Left renal pelvis (tissue), 4 donors: ENCODE measurements at places on chromosomes 2 and 18. TPM values are rescaled to one million over a fixed set of nuclear protein-coding genes. Genes with fewer than 3 reads are reported as not detected.
A peak's percentile ranks its signal among the peaks of the same experiment; 100 is the strongest.

- DNase-seq, result no peak
These were observed 35.5 kb upstream of the SP5 start for GRCh38 chr2:170679607-170680079.

DNA sequence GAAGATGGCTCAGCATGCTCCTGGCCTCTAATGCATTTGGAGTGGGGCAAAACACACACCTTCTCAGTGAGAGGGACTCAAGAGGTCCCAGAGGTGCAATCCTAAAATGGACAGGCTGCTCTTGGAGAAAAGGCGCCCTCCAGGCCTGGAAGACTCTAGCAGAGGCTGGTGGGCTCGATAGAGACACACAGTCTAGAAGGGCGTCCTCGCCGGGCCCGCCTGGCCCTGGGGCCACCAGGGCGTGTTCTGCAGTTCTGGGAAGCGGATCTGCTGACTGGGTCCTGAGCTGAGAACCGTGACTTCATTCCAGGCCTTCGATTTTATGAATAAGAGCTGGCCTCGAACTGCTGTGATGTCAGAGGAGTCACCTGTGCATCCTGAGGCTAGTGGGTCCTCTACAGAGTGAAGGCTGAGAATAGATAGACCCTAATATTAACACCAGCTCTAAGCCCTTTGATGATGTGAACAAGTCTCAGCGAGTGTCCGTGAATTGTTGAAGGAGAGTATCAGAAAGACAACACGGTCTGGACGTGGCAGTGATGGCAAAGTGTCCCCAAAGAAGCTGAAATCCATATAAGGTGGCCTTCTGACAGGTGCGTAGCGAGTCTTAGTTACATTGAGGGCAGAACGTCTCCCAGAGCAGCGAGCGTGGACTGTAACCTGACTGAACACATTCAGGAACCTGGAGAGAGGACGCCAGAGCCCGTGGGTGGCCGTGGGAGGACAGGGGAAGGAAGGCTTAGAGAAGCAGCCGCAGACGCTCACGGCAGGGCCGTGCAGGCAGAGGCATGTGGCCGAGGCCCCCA is 136.9 kb downstream of the PTGR3 start:
- no peak for DNase-seq

GRCh38 chr2:238925816-238926521 is 78.1 kb downstream of the TWIST2 start:
- no peak for DNase-seq

CYTIP gene
- 2.2 TPM for polyA plus RNA-seq

ELOA2 gene
- not detected for polyA plus RNA-seq

- DNase-seq, result peak; percentile 77
These were observed 680 bp upstream of the LBH start for GRCh38 chr2:30230497-30231211.

- no peak for DNase-seq
These were observed 434.4 kb downstream of the TNS1 start for GRCh38 chr2:217568289-217568971.

GCG gene
- polyA plus RNA-seq, result not detected

DNA sequence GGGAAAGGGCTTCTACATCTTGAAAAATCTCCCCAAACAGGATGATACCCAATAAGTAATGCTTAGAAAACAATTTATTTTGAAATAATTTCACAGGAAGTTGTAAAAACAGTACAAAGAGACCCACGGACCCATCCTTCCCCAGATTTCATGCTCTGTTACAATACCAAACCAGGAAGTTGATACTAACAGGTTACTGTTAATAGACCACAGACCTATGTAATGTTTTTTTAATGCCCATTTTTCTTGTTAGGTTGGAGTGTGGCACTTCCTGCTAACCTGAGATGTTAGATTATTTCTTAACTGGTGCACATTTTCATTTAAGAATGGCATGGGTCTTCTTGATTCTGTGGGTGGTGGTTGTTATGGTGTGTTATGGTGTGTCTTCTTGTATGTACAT is 21.4 kb upstream of the MGAT5 start:
- no peak for DNase-seq

LONRF2 gene
- 3.0 TPM for polyA plus RNA-seq

- no peak for DNase-seq
These were observed 55.3 kb downstream of the C2orf76 start for GRCh38 chr2:119311371-119311770.

SCYGR4 gene
- polyA plus RNA-seq, result 0.12 TPM

DNA sequence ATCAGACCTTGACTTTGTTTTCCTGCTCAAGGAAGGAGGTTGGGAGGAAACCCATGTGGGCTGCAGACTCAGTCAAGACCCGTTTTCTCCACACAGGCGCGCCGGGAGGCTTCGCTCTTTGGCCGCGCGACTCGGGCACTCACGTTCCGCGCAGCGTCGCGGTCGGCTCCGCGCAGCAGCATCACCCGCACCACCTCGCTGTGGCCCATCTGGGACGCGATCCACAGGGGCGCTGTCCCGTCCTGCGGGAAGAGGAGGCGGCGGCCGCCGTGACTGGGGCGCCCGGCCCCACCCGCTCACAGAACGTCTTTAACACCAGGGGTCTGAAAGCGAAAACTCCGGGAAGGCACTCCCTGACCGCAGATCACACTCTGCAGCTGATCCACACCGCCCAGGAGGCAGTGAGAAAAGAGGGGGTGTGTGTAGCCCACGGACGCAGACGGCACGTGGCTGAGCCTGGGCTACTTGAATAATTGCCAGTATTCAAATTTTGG is 33.1 kb upstream of the NPC1 start:
- no peak for DNase-seq

GRCh38 chr2:96642564-96643360 is at the start of gene FER1L5:
FER1L5 (plus strand) TSS chr2:96642764; CDS start chr2:96642837, 73 bp downstream.
- DNase-seq, result peak; percentile 74

GRCh38 chr2:195537811-195538210 is 119.2 kb upstream of the SLC39A10 start:
- no peak for DNase-seq

CAPN14 gene
- polyA plus RNA-seq, result 0.07 TPM
